ENCODE measurements at places on chromosomes 11 and 22.
A peak's percentile ranks its signal among the peaks of the same experiment; 100 is the strongest.

DNA sequence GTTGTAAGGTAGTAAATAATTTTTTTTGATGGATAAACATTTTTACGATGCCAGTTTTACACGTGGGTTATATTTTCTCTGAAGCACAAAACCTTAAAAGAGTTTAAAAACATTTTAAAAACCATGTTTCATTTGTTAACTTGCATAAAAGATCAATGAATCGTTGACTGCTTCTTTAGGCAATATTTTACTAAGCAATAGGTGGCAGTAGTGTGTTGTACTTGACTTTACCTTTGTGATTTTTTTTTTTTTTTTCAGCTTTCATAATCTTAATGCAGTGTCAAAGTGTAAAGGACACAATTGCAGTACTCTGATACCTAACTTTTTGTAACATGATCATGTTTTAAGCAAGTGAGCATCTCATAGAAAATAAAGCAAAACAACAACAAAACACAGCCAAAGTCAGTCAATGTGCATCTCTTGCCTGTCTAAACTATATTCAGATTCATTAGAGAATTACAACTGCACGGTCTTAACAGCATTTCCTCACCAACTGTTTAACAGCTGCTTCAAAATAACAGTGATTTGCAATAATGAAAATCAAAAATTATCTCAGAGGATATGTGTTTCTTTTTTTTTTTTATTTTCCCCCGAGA lies 27.7 kb downstream of the DNAJC24 start:
- DNase-seq: peak; percentile 22

GRCh38 chr22:19608003-19608690 lies 83.9 kb upstream of the CLDN5 start:
- DNase-seq: no peak

DNA sequence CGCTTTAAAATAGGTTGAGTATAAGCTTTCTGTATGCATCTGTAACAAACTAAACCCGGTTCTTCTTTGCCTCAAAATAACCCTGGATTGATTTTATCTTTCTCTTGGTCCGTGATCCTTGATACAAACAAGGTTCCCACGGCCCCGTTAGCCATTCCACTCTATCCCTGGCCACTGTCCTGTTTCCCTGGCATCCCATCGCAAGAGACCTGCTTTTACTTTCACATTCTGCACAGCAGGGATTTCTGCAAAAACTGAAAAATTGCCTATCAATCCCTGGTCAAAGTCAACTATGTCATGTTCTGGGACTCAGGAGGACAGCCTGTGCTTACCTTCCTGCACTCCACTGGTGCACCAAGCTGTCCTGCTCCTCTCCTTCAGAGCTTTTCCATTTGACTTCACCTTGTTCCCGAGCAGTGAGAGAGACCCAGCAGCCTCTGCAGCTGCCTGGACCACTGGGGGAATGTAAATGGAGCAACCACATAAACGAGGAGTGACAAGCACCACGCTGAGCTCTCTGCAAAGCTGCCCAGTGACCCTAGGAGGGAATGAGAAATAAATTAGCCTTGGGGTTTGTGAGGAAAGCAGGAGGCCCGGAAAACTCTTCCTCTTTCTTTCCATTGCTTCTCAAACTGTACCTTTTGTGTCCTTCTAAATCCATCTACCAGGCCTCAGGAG lies 175.9 kb downstream of the NTM start:
- no peak for DNase-seq

- DNase-seq: no peak
Observed at GRCh38 chr22:46352276-46352675, 16.8 kb downstream of the TRMU start.

DNA sequence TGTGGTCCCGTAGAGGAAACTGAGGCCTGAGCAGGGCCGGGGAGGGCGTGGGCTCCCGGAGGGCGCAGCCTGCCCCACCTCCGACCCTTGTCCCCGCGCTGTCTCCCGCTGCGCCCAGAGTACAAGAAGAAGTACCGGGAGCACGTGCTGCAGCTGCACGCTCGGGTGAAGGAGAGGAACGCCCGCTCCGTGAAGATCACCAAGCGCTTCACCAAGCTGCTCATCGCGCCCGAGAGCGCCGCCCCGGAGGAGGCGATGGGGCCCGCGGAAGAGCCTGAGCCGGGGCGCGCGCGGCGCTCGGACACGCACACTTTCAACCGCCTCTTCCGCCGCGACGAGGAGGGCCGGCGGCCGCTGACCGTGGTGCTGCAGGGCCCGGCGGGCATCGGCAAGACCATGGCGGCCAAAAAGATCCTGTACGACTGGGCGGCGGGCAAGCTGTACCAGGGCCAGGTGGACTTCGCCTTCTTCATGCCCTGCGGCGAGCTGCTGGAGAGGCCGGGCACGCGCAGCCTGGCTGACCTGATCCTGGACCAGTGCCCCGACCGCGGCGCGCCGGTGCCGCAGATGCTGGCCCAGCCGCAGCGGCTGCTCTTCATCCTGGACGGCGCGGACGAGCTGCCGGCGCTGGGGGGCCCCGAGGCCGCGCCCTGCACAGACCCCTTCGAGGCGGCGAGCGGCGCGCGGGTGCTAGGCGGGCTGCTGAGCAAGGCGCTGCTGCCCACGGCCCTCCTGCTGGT lies 1.9 kb downstream of the NLRP6 start:
- peak; percentile 30 for DNase-seq

- DNase-seq: no peak
Observed at GRCh38 chr11:69630017-69630416, 10.9 kb upstream of the CCND1 start.

DNA sequence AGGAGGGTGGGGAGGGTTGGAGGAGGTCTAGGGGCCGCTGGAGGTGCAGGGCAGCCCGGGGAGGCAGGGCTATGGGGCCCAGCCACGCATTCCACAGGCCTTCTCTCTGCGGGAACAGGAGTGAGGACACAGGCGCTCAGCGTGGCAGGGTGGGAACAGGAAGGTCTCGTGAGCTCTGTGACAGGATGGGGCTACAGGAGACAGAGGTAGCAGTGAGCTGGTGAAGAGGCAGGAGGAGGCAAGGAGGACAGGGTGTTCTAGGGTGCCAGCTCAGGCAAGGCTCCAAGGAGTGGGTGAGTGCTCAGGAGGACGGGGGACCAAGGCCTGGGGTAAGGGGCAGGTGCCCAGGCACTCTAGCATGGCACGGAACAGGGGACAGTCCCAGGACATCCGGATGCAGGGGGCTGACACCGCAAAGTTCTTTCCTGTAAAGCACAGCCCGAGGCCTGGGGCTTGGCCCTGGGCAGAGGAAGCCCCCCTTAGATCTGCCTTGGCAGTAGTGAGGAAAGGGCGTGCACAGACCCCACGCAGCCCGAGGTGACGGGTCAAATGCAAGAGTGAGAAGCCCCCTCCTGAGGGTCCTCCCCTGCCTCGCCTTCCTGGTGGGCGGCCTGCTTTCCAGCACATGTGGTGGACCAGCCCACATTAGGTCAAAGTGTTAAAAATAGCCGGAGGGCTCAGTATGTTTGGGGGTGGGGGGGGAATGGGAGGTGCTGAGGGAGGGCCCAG lies 4.7 kb upstream of the NEAT1 start:
- peak; percentile 28 for DNase-seq

- no peak for DNase-seq
Observed at GRCh38 chr11:996681-997080, 39.8 kb downstream of the MUC6 start.

DNA sequence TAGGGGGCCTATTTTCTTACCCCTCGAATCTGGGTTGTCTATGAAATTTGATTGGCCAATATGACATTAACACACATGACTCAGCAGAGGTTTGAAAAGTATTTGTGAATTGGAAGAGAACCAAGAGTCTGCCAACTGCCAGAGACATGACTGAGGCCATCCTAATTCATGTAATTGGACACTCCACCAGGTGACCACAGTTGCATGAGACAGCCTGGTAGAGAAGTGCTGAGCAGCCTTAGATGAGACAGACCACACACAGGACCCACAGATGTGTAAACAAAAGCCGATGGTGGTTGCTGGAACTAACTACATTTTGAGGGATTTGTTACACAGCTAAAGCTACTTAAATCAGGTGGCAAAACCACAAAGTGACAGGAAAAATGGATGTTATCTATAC lies 855 bp upstream of the MS4A5 start:
- DNase-seq: no peak

DNA sequence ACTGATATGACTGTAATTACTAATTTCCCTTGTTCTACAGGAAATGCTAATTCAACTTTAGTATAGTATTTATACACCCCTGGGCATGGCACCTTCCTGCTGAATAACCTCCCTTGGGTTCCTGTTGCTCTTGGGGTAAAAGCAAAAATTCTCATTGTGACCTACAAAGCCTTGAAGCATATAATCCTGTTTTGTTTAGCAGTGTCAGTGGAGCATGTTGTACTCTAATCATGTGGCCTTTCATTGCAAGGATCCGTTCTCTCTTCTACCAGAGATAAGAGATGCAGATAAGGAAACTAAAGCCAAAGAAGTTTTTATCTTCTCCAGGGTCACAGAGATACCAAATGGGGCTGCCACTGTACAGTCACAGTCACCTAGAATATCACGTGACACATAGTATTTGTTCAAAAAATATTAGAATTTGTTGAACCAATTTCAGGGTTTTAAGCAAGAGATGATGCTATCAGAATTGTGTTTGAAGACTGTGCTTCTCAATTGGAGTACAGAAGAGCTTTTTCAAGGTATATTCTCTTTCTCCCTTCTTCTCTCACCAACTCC lies 25.1 kb downstream of the CSRP3 start:
- no peak for DNase-seq

GRCh38 chr11:64620381-64620971 lies 29.5 kb downstream of the SLC22A12 start:
- DNase-seq: no peak

- DNase-seq: peak; percentile 57
Observed at GRCh38 chr11:69309631-69310280, 15.8 kb downstream of the MYEOV start.

DNA sequence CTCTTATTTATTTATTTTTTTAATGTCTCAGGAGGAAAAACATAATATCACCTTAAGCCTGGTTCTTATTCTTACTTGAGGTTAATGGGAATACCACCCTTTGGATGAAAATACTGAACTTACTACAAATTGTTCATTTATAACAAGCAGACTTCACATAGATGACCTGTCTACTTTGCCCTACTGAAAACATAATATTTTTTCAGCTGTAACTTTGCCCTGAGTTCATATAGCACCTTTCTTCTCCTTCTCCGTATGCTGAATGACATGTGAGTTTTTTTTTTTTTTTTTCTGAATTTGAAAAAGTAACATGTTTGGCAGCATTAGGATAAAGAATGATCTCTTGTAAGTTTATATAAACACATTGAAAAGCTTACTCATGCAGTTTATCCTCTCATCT lies 186.8 kb downstream of the TMEM135 start:
- peak; percentile 9 for DNase-seq

GRCh38 chr11:127194521-127194920 lies 194.0 kb upstream of the KIRREL3 start:
- DNase-seq: no peak

DNA sequence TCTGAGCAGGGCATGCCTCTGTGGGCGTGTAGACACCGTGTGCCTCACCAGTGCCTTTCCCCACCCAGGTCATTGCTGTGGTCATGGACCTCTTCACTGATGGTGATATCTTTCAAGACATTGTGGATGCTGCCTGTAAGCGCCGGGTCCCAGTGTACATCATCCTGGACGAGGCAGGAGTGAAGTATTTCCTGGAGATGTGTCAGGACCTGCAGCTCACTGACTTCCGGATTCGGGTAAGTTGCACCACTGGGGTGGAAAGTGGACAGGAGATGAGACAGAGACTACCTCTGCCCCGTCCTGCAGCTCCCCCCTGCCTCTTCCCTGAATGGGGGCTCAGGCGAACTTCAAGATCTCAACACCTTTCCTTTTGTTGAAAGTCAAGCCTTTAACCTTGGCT lies 24.3 kb downstream of the FAM83F start:
- DNase-seq: no peak

- no peak for DNase-seq
Observed at GRCh38 chr11:1134848-1135445, 22.8 kb upstream of the MUC5AC start.

GRCh38 chr11:122422682-122423081 lies 232.8 kb upstream of the UBASH3B start:
- peak; percentile 31 for DNase-seq

- peak; percentile 96 for DNase-seq
Observed at GRCh38 chr22:20514658-20515406, 7.4 kb downstream of the MED15 start.

GRCh38 chr22:49599039-49599438 lies 228.6 kb downstream of the BRD1 start:
- no peak for DNase-seq

DNA sequence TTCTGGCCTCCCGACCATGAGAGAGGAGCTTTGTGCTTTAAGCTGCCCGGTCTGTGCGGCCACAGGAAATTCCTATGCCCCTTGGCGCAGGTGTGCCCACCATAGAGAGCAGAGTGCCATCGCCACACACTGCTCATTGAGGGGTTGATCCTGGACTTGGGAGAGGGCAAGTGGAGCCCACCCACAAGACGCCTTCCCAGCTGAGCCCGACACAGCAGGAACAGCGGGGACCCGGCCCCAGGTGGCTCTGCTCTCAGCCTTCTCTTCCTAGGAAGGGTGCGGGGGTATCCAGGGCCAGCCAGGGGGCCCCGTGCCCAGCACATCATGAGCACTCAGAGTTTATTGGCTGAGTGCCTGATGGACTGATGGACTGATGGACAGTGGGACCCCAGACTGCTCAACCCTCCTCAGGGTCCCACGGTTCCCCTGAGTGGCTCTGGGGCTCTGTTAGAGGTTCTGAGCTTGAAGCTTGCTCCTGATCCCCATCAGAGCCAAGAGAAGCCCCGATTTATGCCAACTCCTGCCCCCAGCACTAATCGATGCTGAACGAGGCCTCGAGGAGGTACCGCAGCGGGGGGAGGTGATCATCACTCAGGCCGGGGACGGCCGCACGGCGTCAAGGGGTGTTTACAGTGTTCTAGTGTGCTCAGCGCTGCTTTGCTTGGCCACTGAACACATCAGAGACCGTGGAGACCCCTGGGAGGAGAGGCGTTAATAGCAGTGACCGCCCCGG lies 13.5 kb upstream of the MRGPRD start:
- DNase-seq: no peak

DNA sequence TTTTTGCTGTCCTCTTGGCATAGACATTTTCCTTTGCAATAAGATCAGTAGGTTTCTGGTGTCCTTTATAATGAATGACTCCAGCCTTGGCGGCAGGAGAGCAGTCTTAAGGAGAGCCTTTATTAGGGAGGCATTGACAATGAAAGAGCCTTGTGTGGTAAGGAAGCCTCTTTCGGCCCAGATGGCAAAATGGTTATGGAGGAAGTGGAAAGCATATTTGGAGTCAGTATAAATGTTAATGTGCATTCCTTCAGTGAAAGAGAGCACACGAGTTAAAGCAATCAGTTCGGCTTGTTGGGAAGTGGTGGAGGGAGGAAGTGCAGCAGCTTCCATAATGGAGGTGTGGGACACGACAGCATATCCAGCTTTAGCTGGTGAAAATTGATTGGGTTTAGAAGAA lies 18.1 kb upstream of the ANO1 start:
- DNase-seq: no peak

- no peak for DNase-seq
Observed at GRCh38 chr11:75477614-75477935, 44.6 kb upstream of the KLHL35 start.

GRCh38 chr22:31329029-31329428 lies 17.1 kb downstream of the PATZ1 start:
- DNase-seq: peak; percentile 37

All from IMR-90 (cell line).